ENCODE measurements at places on chromosomes 12 and 14.

GRCh38 chr12:85322715-85323114, 42.7 kb downstream of the ALX1 start:
- no peak for DNase-seq

DNA sequence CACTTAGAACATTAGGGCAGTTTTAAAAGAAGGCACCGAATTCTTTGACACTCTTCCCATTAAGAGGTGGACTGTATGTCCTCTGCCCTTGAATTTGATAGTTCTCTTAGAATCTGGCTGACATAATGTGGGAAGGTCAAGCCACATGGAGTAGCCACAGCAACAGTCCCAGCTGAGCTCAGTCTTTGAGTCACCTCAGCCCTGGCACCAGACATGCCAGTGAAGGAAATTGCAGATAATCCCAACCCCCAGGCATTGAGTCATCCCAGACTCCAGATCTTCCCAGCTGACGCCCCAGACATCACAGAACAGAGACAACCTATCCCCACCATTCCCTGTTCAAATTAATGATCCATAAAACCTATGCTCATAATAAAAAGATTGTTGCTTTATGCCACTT, 83.4 kb downstream of the GTF2A1 start:
- no peak for DNase-seq

DNA sequence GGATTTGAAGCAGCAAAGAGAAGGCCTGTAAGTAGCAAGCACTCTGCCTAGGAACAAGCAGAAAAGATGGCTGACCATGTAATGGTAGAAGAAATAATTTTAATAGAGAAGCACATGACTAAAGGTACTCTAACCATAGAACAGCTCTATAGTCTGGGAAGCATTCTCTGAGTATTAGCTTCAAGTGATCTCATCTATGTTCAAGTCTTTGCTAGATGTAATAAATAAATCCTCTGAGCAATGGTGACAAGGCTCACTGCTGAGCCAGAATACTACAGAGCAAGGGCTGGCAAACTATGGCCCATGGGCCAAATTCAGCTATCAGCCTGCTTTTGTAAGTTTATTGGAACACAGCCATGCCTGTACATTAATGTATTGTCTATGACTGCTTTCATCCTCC, 84.8 kb downstream of the PEBP1 start:
- DNase-seq = no peak

DNA sequence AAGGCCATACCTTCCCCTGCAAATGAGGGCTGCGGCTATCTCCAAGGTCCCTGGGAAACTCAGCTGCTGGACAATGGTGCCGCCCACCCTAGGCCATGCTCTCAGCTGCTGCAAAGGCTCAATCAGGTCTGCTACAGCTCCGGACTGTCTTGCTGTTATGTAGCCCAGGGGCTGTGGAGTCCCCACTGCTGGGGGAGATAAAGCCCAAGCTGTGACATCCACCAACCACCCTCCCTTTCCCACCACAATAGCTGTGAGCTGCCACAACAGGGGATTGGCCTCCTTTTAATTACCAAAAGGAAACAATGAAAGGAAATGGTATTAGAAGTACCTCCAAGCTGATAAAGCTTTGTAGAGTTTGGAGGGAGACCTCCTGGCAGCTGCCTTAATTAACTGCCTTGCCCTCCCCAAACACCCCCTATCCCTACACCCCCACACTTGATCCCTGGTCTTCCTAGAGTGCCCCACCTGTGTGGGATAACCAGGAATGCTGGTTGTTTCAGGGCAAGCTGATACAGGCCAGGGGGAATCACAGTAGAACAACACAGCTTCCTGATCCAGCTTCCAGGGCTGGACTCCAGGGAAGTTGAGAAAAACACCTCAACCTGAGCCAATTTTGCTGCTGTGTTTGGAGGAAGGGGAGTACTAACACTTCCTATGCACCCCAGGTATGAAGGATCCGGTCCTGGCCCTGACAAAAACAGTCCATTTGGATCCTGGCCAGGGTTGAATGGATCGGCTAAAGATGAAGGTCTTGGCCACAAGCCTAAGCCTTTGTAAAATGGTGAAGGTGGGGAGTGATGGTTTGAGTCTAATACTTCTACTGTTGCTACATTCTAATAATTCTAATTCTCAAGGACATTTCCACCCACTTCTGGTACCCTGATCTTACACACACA, at the start of gene VWF:
Gene VWF, minus strand, starts transcription at position 260 of the 899 bp plus-strand sequence. CDS start 1,474 bp downstream, outside the sequence.
- no peak for DNase-seq

DNA sequence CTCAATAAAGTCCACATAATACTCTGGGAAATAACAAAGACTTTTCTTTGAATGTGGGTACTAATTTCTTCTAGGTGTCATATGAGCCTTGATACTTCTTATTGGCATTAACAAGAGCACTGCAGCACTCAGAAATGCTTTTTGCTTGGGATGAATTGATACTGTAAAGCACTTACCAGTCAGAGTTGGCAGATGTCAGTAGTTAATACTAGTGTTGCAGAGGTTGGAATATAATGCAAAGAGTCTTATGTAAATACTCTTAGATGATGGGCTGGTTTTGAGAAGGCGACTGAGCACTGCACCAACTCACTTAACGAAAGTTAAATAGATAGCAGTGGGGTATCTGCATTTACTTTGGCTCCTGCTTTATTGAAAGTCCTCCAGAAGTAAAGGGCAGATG, 25.6 kb upstream of the MBIP start:
- no peak for DNase-seq

DNA sequence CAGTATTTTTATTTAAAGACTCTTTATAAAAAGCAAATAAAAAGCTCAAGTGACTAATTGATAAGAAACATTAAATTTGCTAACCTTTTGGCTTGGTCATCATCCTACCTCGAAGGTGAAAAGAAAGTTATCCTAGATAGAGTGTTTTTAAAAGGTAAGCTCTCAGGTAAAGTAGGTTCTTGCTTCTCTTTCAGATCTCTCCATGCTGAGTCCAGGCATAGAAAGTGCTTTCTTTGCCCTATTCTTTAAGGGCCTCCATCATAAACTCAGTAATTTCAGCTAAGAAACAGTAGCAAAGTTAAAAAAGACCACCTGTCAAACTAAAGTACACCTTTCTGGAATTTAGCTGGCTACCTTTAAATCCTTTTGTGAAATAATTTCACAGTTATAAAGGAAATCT, 20.6 kb upstream of the ANHX start:
- no peak for DNase-seq

GRCh38 chr14:60657456-60658210, 8.4 kb upstream of the SIX1 start:
- DNase-seq = no peak

DNA sequence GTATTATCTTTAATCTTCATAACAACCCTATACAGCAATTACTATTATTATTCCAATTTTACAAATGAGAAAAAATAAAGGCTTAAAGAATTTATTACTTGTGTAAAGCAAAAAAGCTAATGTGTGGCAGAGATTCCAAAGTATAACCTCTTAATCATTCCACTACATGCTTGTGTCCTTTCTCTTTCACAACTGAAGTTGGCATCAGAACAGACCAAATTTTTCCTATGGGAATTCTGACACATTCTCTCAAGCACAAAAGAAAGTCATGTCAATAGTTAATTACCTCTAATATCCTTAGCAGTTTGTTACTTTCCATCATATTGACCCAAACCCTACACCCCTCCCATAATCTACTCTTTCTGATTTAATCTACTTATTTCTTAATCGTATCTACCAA, 86.7 kb downstream of the BCL2L14 start:
- DNase-seq = no peak

DNA sequence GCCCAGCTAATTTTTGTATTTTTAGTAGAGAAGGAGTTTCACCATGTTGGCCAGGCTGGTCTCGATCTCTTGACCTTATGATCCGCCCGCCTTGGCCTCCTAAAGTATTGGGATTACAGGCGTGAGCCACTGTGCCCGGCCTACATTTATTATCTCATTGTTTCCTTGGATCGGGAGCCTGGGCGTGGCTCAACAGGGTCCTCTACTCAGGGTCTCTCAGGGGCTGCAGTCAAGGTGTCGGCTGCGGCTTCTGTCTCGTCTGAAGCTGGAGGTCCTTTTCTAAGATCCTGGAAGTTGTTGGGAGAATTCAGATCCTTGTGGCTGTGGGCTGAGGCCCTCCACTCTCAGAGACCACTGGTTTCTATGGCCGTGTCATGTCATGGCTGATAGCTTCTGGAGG, 65.5 kb upstream of the SCN8A start:
- DNase-seq = no peak

DNA sequence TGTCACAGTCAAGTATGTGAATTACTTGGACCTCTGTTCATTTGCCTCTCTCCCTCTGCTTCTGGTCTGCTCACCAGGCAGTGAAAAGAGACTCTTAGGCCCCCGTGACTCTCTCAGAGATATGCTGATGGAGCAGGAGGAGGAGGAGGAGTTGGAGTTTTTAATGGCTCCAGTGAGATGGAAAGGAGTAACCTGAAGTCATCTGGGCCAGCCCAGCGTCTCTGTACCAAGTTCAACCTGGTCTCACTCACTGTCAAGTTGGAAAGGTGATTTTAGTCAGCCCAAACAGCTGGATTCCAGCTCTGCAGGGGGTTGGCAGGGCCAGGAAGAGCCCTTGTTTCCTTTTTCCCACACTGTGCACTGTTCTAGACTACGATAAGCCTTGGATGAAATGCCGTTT, 48.6 kb downstream of the SH2B3 start:
- DNase-seq = no peak

DNA sequence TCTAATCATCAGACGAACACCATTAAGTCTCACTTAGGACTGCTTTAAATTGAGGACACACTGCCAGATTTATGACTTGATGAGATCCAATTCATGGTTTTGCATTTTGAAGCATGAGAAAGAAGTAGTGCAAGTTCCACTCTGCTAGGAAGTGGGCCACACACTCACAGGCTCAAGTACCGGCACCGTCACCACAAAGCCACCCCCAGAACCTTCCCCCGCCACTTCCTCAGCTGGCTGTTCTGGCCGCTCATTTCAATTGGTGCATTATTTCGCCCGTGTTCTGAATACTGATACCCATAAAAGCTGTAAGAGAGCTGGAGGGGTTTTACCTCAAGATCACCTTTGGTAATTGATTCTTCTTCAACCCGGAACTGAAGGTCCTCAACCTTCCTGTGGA, 70.1 kb downstream of the CLIP1 start:
- DNase-seq = no peak

- DNase-seq = no peak
Measured at GRCh38 chr12:55915482-55915859, 12.2 kb downstream of the PYM1 start.

DNA sequence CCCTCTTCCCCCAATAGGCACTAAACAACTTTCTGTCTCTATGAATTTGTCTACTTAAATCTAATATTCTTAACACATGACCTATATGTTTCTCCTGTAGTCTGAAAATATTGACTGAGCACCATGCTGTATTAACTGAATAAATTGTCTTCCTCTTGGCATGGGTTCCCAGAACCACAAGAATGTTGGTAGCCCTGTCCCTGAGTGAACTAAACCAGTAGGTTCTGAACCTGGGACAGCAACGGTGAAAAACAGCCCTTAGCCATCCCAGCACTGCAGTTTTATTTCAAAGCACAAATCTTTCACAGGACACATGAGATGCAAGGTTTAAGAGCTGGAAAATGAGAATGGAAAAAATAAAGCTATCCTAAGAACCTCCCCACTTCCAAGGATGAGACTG, 20.4 kb upstream of the HSP90B1 start:
- no peak for DNase-seq

- DNase-seq = no peak
Measured at GRCh38 chr12:102951841-102952240, 5.6 kb upstream of the ASCL1 start.

DNA sequence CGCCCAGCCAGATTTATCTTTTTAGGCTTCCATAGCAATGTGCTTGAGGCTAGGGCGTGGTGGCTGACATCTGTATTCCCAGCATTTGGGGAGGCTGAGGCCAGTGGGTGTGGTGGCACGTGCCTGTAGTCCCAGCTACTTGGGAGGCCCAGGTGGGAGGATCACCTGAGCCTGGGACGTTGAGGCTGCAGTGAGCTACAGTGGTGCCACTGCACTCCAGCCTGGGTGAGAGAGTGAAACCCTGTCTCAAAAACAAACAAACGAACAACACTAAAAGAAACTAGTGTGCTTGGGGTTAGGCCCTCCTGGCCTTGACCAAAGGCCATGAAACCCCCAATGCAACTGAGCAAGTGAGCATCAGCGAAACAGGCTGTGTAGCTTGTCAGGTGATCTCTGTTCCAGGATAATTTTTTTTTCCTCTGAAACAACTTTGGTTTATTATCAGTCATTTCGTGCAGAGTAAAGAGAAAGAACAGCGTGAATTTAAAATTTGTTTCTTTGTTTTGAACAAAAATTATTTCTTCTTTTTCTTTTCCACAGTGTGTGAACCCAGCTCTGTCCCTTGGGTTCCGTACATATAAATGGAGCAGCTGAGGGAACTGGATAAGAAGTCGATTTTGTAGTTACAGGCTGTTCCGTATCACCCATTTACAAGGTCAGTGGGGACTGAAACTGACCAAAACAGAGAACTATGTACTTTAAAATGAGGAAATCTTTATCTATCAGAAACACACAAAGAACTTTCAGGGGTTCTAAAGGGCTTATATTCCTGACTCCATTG, 8.8 kb upstream of the TUBA1C start:
- DNase-seq = no peak

DNA sequence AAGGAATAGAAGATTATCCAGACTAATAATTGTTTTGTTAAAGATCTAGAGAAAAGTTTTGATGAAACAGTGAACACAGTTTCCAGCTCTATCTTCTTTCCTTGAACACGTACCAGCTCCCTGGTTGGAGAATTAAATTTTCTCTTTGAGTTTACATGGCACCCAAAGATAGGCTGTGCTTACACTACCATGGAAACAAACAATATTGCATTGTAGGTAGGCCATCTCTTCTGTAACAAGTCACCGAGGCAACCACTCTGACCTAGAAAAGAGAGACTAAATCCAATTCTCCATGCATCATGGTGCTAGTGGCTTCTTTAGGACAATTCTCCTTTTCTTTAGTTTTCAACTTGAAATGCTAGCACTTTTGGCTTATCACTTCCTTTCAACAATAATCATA, 9.9 kb downstream of the BMAL2 start:
- DNase-seq = no peak

DNA sequence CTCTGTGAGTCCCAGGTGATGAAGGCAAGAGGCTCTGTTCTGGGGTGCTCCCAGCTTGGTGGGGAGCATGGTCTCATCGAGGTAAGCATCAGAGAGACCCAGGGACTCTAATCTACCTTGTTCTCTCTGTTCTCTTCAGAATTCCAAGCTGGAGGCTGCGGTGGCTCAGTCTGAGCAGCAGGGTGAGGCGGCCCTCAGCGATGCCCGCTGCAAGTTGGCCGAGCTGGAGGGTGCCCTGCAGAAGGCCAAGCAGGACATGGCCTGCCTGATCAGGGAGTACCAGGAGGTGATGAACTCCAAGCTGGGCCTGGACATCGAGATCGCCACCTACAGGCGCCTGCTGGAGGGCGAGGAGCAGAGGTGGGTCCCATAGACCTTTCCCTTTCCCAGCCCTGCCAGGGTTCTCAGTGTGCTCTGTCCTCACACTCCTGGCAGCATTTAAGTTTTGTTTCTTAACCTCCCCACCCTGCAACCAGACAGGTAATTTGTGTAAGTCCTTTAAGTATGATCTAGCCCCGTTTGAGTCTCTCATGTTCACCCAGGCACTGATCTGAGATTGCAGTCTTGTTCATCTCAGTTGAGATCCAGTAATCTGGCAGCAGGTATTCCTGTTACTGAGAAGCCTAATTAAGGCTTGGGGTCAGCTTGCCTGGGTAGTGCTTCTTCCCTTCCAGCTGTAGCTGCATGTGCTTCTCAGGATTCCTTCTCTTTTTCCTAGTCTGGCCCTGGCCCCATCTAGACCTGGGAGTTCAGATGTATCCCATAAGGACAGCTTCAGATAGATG, 14.8 kb upstream of the KRT81 start:
- no peak for DNase-seq
